DMS 273 treated with DMSO at 0.1 percent for 48 hours (cell line): ENCODE measurements at places on chromosomes 12 and 14.

DNA sequence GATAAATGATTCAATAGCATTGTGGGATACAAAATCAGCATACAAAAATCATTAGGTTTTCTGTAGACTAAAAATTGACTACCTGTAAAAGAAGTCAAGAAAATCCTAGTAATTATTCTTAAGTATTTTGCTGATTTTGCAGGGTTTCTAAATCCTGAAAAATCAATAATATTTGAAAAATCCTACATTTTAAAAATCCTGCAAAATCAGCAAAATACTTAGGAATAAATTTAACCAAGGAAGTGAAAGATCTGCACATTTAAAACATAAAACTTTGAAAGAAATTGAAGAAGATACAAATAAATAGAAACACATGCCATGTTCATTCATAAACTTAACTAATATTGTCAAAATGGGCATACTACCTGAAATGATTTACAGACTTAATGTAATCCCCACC is 517.7 kb downstream of the RERGL start:
- no peak for DNase-seq

- no peak for DNase-seq
Measured at GRCh38 chr12:109807954-109808643, 25.1 kb downstream of the TRPV4 start.

DNA sequence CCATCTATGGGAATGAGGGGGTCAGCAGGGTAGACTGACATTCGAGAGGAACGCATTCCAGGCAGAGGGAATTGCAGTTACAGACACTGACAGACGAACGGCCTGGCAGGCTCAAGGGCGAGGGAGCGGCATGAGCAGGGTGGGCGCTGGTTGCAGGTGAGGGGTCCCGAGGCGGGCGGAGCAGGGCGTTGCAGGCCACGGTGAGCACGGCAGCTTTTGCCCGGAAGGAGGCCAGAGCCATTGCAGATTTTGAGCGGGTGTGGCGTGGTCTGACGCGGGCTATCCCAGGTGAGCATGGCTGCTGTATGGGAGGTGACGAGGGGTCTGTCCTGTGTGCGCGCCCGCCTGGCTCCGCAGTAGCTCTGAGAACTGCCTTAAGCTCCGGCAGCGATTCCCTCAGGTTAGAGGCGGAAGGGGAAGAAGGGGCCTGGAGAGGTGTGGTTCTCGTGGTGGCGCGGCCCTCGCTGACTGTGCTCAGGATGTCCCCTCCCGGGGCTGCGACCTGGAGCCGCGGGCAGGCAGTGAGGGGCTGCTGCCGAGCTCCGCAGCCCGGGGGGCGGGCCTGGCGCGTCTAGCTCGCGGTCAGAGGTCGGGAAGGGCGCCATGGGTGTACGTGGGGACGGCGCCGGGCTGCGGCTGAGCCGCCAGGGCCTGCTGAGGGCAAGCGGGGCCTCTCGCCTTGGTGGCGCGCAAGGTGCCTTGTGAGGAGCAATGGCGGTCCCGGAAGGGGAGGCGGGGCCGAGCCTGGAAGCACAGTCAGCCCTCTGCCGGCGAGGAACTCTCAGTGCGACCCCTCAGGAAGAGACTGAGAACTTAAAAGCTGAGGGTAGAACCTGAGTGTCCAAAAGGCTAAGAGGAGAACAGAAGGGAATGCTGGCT is 177.1 kb downstream of the CACNA1C start:
- no peak for DNase-seq

- DNase-seq: no peak
Measured at GRCh38 chr12:114414866-114415524, 9.1 kb upstream of the TBX5 start.

DNA sequence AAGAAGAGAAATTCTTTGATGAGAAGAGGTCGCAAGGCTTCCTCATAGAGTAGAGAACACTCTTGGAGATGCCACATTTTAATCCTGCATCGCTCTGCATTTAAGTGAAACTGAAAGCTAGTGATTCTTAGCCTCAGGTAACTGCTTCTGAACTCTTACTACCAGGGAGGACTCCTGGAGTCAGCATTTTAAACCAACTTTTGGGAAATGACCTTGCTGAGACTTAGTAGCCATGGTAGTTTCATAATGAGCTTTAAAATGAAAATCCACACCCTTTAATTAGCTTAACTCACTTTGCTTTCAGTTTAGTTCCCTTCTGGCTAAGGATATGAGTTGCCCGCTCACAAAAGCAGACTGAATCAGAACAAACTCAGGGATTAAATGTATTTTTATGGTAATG is 80.3 kb downstream of the SYNE2 start:
- DNase-seq: no peak

DNA sequence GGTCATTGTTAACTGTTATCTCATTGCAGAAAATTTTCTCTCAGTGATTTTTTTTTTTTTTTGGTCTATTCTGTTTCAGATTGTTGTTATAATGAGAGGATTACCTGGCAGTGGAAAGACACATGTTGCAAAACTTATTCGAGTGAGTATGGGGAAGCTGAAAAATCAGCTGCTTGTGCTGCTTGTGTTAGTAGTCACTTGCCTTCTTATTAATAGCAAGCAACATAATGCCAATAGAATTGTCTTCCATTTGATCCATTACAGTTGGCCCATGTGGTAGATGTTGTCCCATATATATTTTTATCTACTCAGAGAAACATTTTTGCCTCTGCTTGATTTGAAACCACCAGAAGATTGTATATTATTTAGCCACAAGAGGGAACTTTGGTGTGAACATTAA is 53.0 kb downstream of the YLPM1 start:
- no peak for DNase-seq

- DNase-seq: no peak
Measured at GRCh38 chr12:52896190-52897100, 8.4 kb downstream of the KRT8 start.
